ENCODE measurements at places on chromosomes 2 and 18.

DNA sequence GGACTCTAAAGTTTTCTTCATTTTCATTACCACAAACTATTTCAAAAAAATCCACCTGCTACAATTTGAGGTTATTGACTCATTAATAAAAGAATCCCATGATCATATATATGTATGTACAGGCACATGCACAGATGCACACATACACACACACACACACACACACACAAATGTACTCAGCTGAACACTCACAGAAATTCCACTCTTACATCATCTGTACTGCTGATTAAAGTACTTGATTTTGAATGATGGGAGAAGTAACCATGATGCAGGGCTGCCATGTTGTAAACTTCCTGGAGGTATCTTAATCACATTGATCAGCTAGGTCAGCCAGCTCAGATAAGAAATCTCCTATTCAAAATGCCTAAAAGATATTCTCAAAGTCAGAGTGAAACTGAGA lies 1313.2 kb upstream of the NRXN1 start:
- no peak for DNase-seq

- DNase-seq: no peak
Measured at GRCh38 chr2:235312571-235312970, 181.3 kb upstream of the AGAP1 start.

- DNase-seq: peak; percentile 58
Measured at GRCh38 chr2:219495531-219496122, 3.1 kb upstream of the GMPPA start.

DNA sequence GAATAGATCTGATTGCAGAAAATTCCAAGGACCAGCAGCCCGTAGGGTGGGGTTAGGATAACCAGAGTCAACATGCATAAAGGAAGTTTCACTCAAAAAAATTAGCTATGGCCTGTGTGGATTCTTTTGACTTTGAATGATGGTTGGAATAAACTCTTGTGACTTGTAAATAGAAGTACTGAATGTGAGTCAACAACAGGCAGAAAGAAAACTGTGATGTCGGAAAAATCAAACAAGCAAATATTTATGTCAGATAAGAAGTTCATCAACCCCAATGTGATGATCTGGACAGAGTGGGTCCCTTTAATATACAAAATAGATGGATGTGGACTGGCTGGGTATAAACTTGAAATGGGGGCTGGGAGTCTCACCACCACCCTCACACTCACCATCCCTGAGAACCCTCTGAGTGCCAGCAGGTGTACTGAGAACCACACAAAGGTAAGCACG lies 68.4 kb downstream of the TIMM21 start:
- no peak for DNase-seq

DNA sequence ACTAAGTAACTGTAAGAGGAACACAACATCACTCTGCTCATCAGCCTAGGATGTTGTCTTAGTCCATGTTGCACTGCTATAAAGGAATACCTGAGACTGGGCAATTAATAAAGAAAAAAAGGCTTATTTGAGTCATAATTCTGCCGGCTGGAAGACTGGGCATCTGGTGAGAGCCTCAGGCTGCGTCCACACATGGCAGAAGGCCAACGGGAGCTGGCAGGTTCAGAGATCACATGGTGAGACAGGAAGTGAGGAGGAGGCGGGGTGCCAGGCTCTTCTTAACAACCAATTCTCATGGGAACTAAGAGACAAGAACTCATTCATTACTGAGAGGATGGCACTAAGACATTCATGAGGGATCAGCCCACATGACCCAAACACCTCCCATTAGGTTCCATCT lies 46.8 kb downstream of the EPG5 start:
- DNase-seq: no peak

GRCh38 chr2:98912221-98912851 lies 23.7 kb downstream of the CRACDL start:
- DNase-seq: no peak

DNA sequence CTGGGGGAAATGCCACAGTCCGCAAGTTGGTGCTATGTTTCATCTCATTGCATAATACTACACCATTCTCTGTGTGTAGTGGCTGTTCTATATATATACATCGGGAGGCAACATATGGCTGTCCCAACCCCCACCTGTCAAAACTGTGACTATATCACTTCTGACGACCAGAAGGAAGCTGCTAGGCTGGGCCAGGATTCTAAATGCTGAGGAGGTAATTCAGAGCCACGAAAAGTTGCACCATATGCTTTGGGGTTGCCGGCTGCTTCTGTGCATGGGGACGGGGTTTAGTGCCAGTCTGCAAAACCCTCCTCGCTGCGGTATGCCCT lies 117.3 kb downstream of the MSH2 start:
- DNase-seq: no peak

DNA sequence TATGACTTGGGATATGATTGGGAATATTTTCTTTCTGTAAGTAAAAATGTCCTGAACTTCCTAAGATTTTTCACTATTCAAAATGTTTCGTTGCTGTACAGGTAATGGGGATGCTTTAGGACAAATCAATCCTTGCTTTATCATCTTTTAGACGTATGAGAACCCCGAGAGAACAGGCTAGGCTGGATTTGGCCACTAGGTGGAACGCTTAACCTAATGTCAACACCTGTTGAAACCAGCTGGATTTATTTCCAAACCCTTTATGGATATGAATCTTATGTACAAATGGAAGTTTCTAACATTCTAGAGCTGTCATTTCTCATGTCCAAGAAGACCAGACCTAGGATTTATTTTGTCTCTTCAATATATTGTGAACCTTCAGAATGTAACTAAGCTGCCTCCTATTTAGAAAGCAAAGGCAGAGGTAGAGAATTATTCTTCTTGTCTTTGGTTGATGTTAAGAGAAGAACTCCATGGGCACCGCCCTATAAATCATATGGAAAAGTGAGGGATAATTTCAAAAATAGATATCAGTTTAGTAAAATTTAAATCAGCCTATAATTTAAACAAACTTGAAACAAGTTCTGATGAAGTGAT lies 96.7 kb downstream of the PMAIP1 start:
- DNase-seq: peak; percentile 5

- no peak for DNase-seq
Measured at GRCh38 chr2:8352296-8352695, 329.6 kb upstream of the ID2 start.

GRCh38 chr2:224284134-224284946 lies 117.6 kb downstream of the FAM124B start:
- peak; percentile 8 for DNase-seq

DNA sequence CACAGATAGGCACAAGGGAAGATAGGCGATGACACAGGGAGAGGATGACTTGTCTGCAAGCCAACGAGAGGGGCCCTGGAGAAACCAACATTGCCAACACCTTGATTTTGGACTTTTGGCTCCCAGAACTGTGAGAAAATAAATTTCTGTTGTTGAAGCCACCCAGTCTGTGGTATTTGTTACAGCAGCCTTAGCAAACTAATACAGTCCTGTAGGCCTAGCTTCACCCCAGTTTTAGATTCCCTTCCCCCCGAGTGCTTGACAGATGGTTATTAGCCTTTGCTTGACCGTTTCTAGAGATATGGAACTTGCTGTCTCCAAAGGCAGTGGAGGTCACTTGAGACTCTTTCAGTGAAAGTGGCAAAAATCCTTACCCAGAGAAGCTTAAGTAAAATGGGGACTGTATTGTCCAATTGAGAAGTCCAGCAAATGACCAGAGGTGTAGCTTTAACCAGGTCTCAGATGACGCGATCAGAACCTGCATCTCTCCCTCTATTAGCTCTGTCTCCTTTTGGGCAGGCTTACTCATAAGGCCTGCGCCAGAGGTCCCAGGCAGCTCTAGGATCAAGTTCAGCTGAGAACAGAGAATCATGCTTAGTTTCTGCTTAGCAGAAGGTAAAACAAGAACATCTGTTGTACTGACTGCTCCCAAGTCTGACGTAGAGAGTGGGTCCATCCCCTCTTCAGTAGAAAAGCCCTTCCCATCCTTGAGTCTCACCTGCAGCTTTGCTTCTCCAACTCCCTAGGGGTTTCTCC lies 50.4 kb downstream of the MFSD6 start:
- no peak for DNase-seq

- peak; percentile 11 for DNase-seq
Measured at GRCh38 chr18:44325903-44326635, 354.6 kb upstream of the SETBP1 start.

DNA sequence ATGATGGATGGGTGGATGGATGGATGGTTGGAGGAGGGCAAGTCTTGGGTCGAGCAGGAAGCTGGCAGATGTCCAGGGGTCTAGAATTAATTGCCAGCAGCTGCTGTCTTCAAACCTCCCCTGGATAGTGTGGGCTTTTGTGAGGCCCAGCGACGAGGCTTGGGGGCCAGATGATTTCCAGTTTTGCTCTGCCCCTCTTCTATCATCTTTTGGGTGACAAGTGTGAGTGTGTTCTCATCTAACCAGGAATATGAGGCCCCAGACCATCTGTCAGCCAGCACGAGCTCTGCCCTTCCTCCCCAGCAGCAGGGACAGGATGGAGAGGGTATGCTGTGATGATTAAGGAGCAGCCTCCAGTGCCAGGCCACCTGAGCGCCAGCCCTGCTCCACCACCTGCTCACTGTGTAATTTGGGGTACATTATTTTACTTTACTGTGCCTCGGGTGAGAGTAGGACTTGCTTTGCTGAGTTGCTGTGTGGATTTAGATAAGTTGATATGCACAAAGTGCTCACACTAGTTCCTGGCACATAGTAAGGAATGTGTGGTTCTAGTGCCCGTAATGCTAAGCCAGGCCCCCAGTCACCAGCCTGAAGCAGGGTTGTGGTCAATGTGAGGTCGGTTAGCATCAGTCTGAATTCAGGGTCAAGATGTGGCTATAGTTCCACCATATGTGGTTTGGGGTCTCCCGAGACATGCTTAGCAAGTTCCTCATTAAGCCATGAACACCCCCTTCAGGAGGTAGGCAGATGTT lies 251.1 kb downstream of the CYP26B1 start:
- no peak for DNase-seq

GRCh38 chr2:79446313-79446712 lies 66.5 kb upstream of the CTNNA2 start:
- DNase-seq: no peak

DNA sequence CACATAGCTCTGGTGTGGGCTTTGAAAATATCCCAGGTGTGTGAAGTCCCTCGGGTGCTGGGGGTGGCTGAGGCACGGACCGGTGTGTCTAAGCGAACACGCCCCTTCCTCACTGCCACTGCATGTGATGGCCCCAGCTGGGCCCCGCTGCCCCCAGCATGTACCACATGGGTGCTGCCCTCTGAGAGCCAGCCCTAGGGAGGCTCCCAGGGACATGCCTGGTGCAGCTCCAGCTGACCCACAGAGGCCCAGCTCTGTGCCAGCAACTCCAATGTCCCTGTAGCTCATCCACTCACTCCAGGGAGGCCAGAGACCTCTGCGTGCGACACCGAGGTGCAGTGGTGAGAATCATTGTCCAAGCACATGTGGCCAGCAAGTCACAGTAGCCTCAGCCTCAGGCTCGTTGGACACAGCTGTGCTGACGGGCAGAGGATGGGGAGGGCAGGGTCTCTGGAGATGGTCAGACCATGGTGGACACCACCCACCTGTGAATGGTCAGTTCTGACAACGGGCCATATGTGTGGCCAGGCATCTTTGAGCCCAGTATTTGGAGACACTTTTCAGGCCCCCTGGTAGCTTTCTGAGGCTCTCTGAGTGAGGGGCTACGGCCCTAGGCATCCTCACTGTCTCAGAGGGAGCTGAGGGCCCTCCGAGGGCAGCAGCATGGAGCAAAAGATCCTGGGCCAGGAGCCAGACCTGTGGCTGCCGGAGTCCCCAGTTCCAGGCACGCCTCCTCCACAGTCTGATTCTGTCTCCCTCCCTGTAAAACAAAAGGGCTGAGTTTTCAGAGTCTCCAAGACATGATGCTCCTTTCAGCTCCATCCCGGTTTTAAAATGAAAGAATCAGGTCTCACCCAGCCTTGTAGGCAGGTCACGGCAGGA lies 220.7 kb downstream of the NDUFA10 start:
- no peak for DNase-seq

GRCh38 chr2:129203331-129203730 lies 776.1 kb upstream of the RAB6C start:
- DNase-seq: no peak

DNA sequence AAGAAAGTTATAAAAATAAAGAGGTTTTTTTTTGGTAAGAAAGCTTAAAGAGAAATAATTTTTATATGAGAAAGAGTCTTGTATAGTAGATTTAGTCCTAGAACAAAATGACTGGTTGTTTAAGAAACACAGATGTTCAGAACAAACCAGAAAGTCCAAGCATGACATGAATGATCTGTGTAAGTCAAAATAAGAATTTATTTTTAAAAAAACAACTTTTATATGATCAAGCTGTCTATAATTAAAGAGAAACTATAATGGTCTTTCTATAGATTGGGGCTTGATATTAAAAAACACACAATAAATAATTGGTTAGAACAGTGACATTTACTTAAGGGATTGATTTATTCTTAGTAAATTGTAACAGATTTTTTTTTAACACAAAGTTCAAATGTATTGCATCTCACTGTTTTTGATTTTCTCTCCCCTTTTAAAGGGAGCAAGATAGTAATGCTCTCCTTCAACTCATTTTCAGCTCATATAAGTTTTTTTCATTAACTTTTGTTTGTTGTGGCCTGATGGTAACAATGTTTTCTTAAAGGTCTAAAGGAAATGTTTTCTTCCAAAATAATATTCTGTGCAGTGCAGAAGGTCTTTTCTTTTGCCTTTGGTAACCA lies 1256.8 kb downstream of the LRP1B start:
- DNase-seq: no peak

GRCh38 chr2:23495661-23496114 lies 110.7 kb downstream of the KLHL29 start:
- DNase-seq: no peak

- no peak for DNase-seq
Measured at GRCh38 chr2:191410646-191411436, 165.6 kb downstream of the MYO1B start.

GRCh38 chr2:234258562-234259141 lies 208.2 kb downstream of the SPP2 start:
- no peak for DNase-seq

- DNase-seq: no peak
Measured at GRCh38 chr2:207103132-207103531, 62.6 kb downstream of the KLF7 start.

DNA sequence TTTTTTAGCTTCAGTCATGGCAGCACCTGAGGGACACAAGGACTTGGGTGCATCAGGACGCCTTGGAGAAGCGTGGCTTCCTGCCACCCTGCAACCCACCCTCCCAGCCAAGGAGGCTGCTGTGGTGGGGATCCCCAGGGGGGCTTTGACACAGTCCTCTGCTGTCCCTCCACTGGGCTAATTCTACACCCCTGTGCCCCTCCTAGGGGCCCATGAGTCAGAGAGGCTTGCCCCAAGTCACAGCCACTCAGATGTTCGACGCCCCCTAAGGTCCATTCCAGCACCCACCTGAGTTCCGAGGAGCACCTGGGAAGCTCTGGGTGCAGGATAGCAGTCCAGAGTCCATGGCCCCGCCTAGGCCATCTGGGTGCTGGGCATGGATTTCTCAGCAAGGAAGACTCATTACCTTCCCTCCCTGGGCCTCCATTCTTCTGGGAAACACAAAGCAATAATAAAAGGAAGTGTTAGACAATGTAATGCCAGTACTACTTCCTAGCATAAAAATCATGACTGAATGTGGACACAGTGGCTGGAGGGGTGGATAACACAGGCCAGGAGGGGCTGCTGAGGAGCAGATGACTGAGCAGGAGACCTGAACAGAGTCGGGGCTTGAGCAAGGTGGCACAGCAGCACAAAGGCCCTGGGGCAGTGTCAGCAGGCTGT lies 3.7 kb downstream of the ALPG start:
- DNase-seq: no peak

GRCh38 chr2:167353605-167354280 lies 465.5 kb downstream of the XIRP2 start:
- no peak for DNase-seq

GRCh38 chr18:5476961-5477800 lies 66.6 kb downstream of the EPB41L3 start:
- no peak for DNase-seq

GRCh38 chr2:223837287-223838061 lies at the start of gene AP1S3:
TSS of gene AP1S3 (minus strand) at chr2:223837582. CDS start at chr2:223837450, 132 bp downstream.
- peak; percentile 63 for DNase-seq
